ENCODE measurements at places on chromosomes 11 and 22. TPM values are rescaled to one million over a fixed set of nuclear protein-coding genes. Genes with fewer than 3 reads are reported as not detected.

- H3K27ac ChIP-seq = no peak overlapping the region
- no peak for DNase-seq
- no peak overlapping the region for H3K4me3 ChIP-seq
- no peaks in the 10 kb centered on the region for H3K4me1 ChIP-seq
Measured at GRCh38 chr11:10720881-10721376, 27.4 kb upstream of the IRAG1 start.

DNA sequence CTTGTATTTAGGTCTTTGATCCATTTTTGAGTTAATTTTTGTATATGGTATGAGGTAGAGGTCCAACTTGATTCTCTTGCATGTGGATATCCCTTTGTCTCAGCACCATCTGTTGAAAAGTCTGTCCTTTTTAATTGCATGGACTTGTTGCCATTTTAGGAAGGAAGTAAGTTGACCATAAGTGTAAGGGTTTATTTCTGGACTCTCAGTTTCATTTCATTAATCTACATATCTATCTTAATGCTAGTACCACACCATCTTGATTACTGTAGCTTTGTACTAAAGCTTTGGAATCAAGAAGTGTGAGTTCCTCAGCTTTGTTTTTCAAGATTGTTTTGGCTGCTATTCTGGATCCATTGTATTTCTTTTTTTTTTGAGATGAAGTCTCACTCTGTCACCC, 31.4 kb downstream of the CBL start:
- DNase-seq = no peak
- H3K4me3 ChIP-seq = no peak overlapping the region
- peaks cover 8% of the 10 kb centered on the region for H3K36me3 ChIP-seq
- no peak overlapping the region for H3K27ac ChIP-seq
- no peaks in the 10 kb centered on the region for H3K4me1 ChIP-seq

DNA sequence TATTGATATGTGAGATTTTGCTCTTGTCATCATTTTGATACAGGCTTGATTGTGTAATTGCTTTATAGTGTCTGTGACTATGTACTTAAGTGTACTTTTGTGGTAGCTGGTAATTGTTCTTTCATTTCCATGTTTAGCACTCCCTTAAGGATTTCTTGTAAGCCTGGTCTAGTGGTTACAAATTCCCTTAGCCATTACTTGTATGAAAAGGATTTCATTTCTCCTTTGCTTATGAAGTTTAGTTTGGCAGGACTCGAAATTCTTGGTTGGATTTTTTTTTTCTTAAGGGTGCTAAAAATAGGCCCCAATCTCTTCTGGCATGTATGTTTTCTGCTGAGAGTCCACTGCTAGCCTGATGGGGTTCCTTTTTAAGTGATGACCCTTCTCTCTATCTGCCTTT, 346.8 kb downstream of the JRKL start:
- no peak for DNase-seq
- no peak overlapping the region for H3K4me3 ChIP-seq
- no peaks in the 10 kb centered on the region for H3K27me3 ChIP-seq
- H3K4me1 ChIP-seq = no peaks in the 10 kb centered on the region

- H3K27me3 ChIP-seq = peaks cover 1% of the 10 kb centered on the region
- no peak for DNase-seq
- H3K4me3 ChIP-seq = no peak overlapping the region
- H3K27ac ChIP-seq = no peak overlapping the region
- no peaks in the 10 kb centered on the region for H3K36me3 ChIP-seq
- no peaks in the 10 kb centered on the region for H3K4me1 ChIP-seq
Measured at GRCh38 chr11:117686711-117687110, 110.3 kb downstream of the DSCAML1 start.

DNA sequence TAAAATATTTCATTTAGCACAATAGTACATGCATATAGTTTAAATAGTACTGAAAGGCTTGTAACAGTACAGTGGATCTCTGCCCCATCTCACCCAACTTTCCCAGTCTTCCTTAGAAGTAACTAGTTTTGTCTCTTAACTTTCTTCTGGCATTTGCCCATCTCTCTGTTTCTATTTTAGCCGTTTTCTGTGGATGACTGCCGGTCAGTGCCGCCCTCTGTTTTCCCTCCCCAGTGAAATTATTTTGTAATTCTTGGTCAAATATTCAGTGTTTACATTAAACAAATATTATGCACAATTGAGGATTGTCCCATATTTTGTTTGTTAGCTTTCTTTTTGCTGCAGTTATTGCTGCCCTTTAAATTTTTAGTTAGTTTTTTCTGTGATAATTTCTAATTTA, 8.3 kb downstream of the PDHX start:
- no peak overlapping the region for H3K27ac ChIP-seq
- no peaks in the 10 kb centered on the region for H3K36me3 ChIP-seq
- no peak overlapping the region for H3K4me3 ChIP-seq

GRCh38 chr11:68345776-68346461, 33.5 kb downstream of the LRP5 start:
- H3K27me3 ChIP-seq = no peaks in the 10 kb centered on the region
- peaks cover 7% of the 10 kb centered on the region for H3K36me3 ChIP-seq

- DNase-seq = no peak
- no peaks in the 10 kb centered on the region for H3K27me3 ChIP-seq
- no peaks in the 10 kb centered on the region for H3K36me3 ChIP-seq
- H3K27ac ChIP-seq = no peak overlapping the region
- no peak overlapping the region for H3K4me3 ChIP-seq
Measured at GRCh38 chr22:27312565-27312964, 489.0 kb downstream of the MN1 start.

GRCh38 chr11:12725055-12725862, 51.0 kb downstream of the TEAD1 start:
- peaks cover 43% of the 10 kb centered on the region for H3K4me1 ChIP-seq
- no peaks in the 10 kb centered on the region for H3K27me3 ChIP-seq
- no peaks in the 10 kb centered on the region for H3K36me3 ChIP-seq

DNA sequence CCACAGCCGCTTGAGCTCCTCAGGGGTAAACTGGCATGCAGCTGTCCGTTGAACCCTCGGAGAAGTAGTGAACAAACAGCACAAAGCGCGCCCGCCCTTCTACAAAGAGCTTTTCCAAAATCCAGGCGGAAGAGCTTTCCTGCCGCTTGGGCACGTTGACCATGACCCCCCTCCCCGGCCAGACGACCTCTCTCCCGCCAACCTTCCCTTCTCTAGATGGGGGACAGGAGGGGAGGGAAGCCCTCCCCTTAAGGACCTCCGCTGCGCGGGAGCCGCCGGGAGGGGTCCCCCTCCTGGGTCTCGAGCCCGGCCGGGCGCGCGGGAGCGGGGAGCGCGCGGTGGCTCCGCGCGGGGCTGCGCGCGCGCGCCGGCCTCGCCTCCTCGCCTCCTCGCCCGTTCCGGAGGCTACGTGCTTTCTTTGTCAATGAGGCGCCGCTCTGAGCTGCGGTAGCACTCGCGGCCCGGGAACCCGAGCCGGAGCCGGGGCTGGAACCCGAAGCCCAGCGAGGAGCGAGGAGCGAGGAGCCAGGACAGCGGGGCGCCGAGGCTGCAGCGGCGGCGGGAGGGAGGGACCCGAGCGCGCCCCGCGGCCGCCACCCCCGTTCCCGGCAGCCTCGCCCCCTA, 118.6 kb downstream of the HIPK3 start:
- H3K4me3 ChIP-seq = peak within 1 kb of the TSS; percentile 84
- H3K27me3 ChIP-seq = no peaks in the 10 kb centered on the region
- peaks cover 54% of the 10 kb centered on the region for H3K4me1 ChIP-seq
- H3K27ac ChIP-seq = peak within 1 kb of the TSS; percentile 70
- H3K36me3 ChIP-seq = no peaks in the 10 kb centered on the region

DNA sequence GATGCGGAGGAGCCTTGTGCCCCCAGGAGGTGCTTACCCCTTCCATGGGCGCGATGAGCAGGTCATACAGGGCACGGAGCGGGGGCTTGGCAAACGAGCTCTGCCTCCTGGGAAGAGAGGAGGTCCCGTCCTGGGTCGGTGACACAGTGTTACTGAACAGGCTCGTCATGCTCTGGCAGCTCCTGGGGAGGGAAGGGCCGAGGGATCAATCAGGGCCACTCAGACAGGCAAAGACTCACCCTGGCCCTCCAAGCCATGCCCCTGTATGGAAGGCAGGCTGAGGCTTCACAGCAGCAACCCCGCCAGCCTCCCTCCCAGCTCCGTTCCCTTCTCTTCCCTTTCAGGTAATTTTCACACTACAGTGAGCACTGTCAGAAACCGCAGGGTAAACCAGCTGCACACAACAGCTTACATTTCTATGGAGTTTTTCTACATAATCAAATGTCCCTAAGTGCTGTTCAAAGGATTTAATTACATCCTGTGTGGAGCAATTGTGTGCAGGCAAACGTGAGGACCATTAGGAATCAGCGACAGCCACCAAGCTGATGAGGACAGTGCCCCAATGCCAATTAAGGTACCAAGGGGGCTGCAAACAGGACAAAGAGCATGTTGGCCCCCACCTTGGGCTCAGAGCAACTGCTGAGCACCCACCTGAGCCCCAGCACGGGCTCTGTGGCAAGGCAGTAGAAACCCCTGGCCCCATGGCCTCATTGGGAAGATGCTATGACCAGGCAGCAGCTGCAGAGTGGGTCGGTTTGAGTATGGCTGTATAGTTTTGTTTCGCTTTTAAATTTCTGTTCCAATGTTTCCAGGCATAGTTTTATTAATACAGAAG, 95.4 kb upstream of the PITPNB start:
- H3K4me1 ChIP-seq = peaks cover 16% of the 10 kb centered on the region
- peaks cover 3% of the 10 kb centered on the region for H3K36me3 ChIP-seq
- peak overlapping the region; percentile 5 for H3K27ac ChIP-seq
- no peak for DNase-seq
- H3K27me3 ChIP-seq = no peaks in the 10 kb centered on the region

OR5F1 gene
- polyA plus RNA-seq = not detected

SEPTIN5 gene
- 37.8 TPM for polyA plus RNA-seq

BAD gene
- polyA plus RNA-seq = 100 TPM

NAALAD2 gene
- polyA plus RNA-seq = 0.56 TPM

TMEM191C gene
- 0.47 TPM for polyA plus RNA-seq

LARGE1 gene
- 0.72 TPM for polyA plus RNA-seq

RAC2 gene
- 196 TPM for polyA plus RNA-seq

SOX6 gene
- 0.14 TPM for polyA plus RNA-seq

RAG2 gene
- not detected for polyA plus RNA-seq

Measured in endothelial cell of umbilical vein (primary cell).